ENCODE measurements at places on chromosomes 11 and 22. TPM values are rescaled to one million over a fixed set of nuclear protein-coding genes. Genes with fewer than 3 reads are reported as not detected.

- peak; percentile 82 for DNase-seq
Measured at GRCh38 chr11:48103621-48104567, 112.7 kb upstream of the OR4B1 start.

DNA sequence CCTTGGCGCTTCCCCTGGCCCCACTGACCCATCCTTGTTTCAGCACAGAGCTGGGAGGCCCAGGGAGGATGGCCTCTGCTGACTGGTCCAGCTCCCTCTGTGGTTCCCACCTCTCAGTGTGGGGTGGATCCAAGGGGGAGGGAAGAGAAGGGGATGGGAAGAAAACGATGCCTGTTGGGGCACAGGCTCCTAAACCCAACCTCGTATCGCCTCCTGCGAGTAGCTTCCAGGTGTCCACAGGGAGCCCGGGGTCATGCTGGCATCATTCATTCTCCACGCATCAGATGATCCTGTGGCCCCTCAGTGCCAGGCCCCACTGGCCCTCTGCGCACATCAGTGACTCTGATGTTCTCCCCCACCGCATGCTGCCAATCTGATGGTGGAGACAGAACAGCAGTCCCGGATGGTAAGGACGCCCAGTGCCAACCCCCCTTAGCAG, 5.1 kb downstream of the MYEOV start:
- DNase-seq, result no peak

DNA sequence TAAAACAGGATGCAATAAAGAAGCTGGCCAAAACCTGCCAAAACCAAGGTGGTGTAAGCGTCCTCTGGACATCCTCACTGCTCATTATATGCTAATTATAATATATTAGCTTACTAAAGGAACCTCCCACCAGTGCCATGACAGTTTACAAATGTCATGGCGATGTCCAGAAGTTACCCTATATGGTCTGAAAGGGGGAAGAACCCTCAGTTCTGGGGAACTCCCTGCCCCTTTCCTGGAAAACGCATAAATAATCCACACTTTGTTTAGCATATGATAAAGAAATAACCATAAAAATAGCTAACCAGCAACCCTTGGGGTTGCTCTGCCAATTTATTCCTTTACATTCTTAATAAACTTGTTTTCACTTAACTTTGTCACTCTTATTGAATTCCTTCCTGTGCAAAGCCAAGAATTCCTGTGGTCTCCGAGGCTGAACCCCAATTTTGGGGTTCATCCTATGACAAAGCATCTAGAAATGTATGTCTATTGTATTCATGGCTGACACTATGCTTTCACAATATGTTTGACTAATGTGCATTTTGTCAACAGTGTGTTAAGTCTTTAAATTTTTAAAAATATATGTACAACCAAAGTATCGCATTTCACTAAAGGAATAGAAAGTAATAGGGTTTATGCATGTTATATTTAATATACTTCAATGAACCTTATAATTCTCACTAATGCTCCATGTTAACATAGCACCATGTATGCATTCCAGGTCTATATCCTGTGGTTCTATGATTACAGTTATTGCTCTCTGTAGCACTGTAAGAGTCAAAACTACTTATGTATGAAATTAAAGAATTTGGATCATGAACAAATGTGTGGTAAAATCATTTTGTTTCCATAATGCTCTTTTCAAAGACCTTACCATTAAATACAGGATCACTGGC, 25.1 kb downstream of the LGR4 start:
- DNase-seq, result peak; percentile 74

DNA sequence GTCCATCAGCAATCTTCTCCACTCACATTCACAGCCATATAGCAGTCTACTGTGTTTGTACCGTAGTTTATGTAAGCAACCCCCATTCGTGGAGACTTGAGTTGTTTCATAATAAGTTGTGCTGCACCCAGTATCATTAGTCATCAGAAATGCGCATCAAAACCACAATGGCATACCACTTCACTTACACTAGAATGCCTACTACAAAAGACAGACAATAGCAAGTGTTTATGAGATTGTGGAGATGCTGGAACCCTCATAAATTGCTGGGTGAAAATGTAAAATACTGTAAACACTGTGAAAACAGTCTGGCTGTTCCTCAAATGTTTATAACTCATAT, 133.3 kb downstream of the ATXN10 start:
- DNase-seq, result peak; percentile 99

- DNase-seq, result no peak
Measured at GRCh38 chr11:70587075-70587389, 188.7 kb downstream of the CTTN start.

Gene EFCAB6
- total RNA-seq, result 1.5 TPM

Measured in fibroblast of lung (primary cell).